ENCODE measurements at places on chromosomes 6 and 20.

DNA sequence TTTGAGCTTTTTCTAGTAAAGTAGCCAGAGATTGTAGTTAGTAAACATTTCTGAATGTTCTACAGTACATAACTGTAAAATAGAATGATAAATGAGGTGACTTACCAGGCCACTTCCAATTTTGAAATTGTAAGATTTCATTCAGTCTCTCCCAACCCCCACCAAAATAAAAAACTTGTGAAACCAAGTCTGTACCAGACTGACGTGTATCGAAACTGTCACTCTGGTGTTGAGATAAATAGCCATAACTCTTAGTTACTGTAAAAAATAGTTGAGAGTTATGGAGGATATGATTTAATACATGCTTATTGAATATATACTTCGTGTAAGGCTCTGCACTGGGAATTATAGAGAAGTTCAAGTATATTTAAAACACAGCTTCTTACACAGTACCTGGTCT lies 455.7 kb downstream of the PLCB1 start:
- no peak for DNase-seq

DNA sequence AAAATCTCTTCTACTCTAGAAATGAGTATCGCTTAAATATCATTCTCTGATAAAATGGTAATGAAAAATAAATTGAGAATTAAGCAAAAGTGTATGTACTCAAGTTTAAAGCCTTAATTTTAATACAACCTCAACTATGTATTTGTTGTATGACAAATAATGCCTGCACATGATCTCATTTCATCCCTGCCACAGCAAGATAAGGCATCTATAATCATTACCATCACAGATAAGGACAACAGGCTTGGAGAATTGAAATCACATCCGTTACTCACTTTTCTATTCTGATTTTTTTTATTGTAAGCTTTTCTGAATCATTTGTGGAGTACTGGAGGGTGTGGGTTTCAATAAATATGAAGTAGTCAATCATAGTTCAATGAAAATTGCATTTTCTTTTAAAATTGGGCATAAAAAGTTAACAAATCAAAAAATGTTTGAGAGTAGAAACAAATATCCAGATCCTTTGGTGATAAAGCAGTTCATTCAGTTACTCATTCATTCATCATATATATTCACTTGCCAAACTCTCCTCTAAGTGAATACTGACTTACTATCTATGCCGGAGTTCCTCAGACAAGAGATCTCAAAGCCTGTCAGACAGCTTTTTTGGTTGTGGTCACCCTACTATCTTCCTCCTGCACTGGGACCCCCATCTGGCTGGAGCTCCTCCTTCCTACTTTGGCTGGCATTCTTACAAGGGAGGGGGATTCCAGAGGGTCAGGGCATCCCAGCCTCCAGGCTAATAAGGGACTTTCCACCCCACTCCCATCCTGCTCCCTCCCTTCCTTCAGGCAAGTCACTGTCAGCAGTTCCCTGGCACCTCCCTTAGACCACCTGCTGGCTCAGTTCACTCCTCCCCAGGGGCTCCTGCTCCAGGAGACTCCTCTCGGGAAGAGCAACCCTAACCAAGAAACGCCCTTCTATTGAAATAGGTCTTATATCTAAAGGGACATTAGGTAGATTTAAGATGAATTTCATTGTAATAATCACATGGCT lies 118.6 kb downstream of the OGFRL1 start:
- no peak for DNase-seq

DNA sequence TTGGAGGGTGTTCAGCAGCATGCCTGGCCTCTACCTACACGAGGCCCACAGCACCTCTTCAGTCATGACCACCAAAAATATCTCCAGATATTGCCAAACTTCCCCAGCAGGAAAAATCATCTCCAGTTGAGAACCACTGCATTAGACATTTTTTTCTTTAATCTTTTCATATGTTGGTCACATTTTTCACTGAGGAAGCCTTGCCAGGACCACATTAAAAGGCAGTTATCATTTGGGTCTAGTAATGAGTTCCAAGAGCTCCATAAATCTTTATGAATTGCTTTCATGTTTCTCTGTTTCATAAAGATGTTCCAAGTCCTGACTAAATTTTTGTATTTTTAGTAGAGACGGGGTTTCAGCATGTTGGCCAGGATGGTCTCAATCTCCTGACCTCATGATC lies 28.8 kb downstream of the MTRES1 start:
- DNase-seq = no peak

DNA sequence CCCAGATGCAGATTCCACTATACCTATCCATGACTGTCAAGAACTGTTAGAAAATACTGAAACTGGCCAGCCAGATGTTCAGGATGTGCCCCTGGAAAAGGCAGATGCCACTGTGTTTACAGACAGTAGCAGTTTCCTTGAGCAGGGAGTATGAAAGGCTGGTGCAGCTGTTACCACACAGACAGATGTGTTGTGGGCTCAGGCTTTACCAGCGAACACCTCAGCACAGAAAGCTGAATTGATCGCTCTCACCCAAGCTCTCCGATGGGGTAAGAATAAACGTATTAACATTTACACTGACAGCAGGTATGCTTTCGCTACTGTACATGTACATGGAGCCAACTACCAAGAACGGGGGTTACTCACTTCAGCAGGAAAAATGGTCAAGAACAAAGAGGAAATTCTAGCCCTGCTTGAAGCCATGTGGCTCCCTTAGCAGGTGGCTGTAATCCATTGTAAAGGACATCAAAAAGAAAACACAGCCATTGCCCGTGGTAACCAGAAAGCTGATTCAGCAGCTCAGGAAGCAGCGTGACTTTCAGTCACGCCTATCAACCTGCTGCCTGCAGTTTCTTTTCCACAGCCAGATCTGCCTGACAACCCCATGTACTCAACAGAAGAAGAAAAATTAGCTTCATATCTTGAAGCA lies 459.7 kb upstream of the HTR1E start:
- no peak for DNase-seq

DNA sequence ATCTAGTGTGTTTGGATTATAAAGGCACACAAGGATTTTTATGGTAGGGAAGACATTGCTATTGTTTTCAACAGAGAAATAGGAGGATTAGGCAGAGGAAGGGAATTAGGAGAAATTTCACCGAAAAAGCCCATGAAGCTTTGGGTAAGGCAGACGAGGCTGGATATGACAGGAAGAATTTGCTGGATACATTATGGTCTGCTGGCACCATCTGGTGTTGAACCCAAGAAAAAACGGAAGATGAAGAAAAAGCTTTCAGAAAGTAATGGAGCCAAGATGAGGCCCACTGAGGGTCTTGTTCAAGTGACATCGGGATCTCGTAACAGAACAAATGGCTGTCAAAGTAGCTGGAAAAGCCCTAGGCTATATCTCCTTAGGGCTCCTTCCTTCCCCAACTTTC lies 56.5 kb downstream of the OR2J2 start:
- no peak for DNase-seq

GRCh38 chr6:36697481-36697903 lies at the start of gene RAB44:
Gene RAB44 (plus strand): TSS chr6:36697826. CDS start chr6:36704236, 6,410 bp downstream.
- no peak for DNase-seq

- DNase-seq = no peak
Measured at GRCh38 chr6:25278261-25278913, 787 bp upstream of the CARMIL1 start.

DNA sequence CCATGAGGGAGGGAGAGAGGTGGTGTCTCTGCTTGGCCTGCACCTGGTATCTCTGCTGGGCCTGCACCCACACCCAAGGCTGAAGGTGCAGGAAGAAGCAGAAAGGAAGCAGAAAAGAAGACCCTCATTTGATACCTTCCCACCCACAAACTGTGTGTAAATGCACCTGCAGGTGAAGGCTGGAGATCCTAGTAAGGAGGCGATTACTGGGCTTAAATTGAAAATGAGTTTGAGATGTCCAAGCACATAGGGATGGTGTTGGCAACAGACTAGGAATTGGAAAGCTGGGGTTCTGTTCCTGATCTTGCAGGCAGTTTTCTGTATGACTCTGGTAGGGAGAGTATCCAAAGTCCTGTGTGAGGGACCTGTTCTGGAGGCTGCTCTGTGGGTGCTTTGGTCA lies 74.7 kb downstream of the LYRM2 start:
- DNase-seq = no peak

- DNase-seq = no peak
Measured at GRCh38 chr6:13299918-13300317, 28.4 kb downstream of the TBC1D7 start.

DNA sequence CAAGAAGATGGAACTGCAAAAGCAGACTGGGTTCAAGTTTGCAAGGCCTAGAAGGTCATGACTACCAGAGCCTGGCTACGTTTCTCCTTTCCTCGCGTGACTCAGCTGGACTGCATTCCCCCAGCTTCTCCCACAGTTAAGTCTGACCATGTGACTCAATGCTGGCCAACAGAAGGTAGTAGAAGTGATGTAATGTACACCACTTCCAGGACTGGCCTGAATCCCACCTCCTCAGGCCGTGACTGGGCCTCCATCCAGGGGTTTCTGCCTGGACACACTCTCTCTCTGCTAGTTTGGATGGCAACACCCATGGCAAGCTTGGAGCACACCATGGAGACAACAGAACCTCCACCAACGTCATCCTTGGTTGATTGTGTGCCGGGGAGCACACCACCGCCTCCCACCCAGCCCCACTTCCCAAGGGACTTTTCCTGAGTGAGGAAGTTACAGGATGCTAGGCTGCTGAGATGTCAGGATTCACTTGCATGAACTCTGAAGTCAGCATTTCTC lies 112.0 kb upstream of the CDYL start:
- no peak for DNase-seq

DNA sequence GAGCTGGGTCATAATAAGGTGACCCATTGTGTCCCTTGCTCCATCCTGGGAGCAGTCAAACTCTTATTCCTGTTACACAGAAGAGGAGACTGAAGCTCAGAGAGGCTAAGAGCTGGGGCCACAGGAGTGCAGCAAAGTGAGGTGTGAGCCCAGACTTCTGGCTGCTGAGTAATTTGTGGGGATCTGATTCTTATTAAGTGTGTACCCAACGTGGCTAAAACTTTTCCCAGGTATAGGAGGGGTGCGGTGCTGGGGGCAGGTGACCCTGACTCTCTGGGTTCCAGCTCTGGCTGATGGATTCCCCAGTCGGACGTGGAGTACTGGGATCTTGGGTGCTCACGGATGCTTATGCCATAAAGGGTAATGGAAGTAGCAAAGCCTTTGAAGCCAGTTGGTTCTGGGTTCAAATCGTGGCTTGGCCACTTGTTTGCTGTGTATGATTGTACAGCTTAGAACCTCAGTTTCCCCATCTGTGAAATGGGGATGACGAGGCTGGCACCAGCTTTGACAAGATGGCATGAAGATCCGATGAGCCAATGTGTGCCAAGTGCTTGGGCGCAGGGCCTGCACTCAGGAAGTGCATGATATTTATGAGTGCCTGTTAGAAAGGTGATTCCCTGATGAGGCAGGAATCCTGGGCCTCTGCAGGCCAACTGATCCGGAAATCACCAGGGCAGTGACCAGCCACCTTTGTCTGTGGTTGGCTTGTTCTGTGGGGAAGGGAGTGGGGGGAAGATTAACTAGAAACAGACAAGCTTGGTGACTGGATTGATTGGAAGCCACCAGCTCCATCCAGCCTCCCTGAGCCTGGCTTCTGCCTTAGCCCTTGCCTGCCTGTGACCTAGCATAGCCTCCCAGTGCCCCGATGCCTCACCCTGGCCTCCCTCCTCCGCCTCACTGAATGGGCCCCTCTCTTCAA lies 6.0 kb downstream of the SRC start:
- no peak for DNase-seq

DNA sequence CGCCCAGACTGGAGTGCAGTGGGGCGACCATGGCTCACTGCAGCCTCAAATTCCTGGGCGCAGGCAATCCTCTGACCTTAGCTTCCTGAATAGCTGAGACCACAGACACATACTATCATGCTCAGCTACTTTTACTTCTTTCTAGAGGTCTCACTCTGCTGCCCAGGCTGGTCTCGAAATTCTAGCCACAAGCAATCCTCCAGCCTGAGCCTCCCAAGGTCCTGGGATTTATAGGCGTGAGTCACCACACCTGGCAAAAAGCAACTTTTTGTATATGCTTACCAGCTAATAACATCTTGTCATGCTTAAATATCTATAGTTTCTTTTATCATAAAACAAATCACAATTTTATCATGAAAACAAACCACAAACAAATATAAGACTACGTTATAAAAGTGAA lies 23.0 kb downstream of the RNASET2 start:
- no peak for DNase-seq

DNA sequence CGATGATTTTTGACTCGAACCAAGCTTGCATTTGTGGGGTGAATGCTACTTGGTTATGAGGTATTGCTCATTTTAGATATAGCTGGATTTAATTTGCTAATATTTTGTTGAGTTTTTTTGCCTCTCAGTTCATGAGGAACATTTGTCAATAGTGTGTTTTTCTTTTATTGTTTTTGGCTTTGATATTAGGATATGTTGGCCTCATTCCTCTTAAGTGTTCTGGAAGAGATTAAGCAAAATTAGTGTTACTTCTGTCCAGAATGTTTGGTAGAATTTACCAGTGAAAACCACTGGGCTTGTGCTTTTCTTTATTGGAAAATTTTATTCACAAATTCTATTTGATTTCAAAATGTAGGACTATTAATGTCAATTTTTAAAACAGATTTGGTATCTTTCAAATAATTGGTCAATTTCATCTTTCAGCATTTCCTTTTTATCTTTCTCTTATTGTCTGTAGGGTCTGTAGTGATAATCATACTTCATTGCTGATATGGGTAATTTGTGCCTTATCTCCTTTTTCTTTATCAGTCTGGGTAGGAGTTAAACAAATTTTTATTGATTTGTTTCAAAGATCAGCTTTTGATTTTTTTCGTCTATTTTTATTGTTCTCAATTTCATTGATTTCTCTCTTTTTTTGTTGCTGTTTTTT lies 14.1 kb downstream of the AIG1 start:
- no peak for DNase-seq

- no peak for DNase-seq
Measured at GRCh38 chr6:13638626-13639025, 23.5 kb downstream of the NOL7 start.

GRCh38 chr6:21384216-21384615 lies 209.3 kb upstream of the SOX4 start:
- DNase-seq = no peak

- DNase-seq = no peak
Measured at GRCh38 chr6:132491303-132491702, 21.6 kb downstream of the STX7 start.

- no peak for DNase-seq
Measured at GRCh38 chr20:37468886-37469285, 52.2 kb upstream of the NNAT start.

DNA sequence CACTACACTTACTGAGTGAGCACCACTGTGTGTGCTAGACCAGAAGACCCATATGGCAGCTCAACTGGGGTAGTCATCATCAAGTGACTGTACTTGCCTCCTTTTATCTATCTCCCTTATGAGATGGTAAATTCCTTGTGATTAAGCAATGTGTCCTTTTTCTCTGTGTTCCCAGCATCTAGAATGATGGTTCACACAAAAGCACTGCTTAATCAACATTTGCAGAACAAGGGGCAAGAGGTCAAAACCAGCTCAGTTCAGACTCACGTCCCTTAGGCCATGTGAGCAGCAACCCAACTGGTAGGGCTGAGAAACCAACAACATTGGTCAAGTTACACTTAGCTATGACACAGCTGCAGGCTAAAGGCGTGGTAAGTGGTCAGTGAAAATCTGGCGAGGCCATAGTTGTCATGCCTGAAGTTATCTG lies 10.0 kb downstream of the TRAM2 start:
- DNase-seq = no peak

- peak; percentile 58 for DNase-seq
Measured at GRCh38 chr6:150006961-150007464, 18.3 kb downstream of the RAET1L start.

All from activated naive CD4-positive, alpha-beta T cell treated with anti-CD3 and anti-CD28 coated beads, Interleukin-2, amount 10 ng/mL, durations not matched to agents 7 days and 5 days (primary cell).